ENCODE measurements at places on chromosomes 12 and 14. TPM values are rescaled to one million over a fixed set of nuclear protein-coding genes. Genes with fewer than 3 reads are reported as not detected.

Gene ACOT6
- total RNA-seq, result not detected

Gene KLRC3
- not detected for total RNA-seq

Gene AHNAK2
- 0.05 TPM for total RNA-seq

Gene MYH6
- not detected for total RNA-seq

Gene ARMH4
- total RNA-seq, result 0.29 TPM

Gene WSCD2
- not detected for total RNA-seq

Gene SDR9C7
- not detected for total RNA-seq

Gene DLGAP5
- total RNA-seq, result 97.9 TPM

Gene ZFHX2
- total RNA-seq, result 1.2 TPM

Gene KCNH3
- 1.2 TPM for total RNA-seq

Gene CFAP251
- 1.3 TPM for total RNA-seq

Gene LALBA
- not detected for total RNA-seq

Gene KLHDC1
- total RNA-seq, result 1.4 TPM

Gene FAM222A
- 0.29 TPM for total RNA-seq

Gene CAPZA3
- total RNA-seq, result not detected

Gene RAD9B
- total RNA-seq, result 1.1 TPM

Gene RIMBP2
- not detected for total RNA-seq

Gene IQSEC3
- 0.17 TPM for total RNA-seq

Gene TSPAN11
- not detected for total RNA-seq

Gene TMEM119
- 0.10 TPM for total RNA-seq

Gene LGR5
- total RNA-seq, result not detected

Gene BEST3
- not detected for total RNA-seq

Gene C12orf50
- total RNA-seq, result not detected

Gene SLC6A13
- total RNA-seq, result not detected

Gene FGD6
- 0.78 TPM for total RNA-seq

Gene CIROP
- not detected for total RNA-seq

Gene LRIG3
- total RNA-seq, result not detected

Gene CEBPE
- 0.19 TPM for total RNA-seq

Gene WNT1
- not detected for total RNA-seq

Gene BICDL1
- 155 TPM for total RNA-seq

Gene TMEM132C
- not detected for total RNA-seq

Gene FAM181A
- total RNA-seq, result not detected

Gene TMPRSS12
- not detected for total RNA-seq

Gene KRT71
- total RNA-seq, result not detected

Gene AMDHD1
- total RNA-seq, result 1.5 TPM

Gene NPFF
- total RNA-seq, result not detected

Gene OAS2
- total RNA-seq, result 140 TPM

Gene OR6C2
- not detected for total RNA-seq

Gene EMP1
- total RNA-seq, result 57.3 TPM

Gene LRP1-AS
- not detected for total RNA-seq

Gene MDP1
- total RNA-seq, result 14.2 TPM

Data from activated CD4-positive, alpha-beta memory T cell treated with anti-CD3 and anti-CD28 coated beads for 36 hours (primary cell).